ENCODE measurements at places on chromosomes 6 and 20. TPM values are rescaled to one million over a fixed set of nuclear protein-coding genes. Genes with fewer than 3 reads are reported as not detected.

- peaks cover 4% of the 10 kb centered on the region for H3K27me3 ChIP-seq
- no peak for DNase-seq
- no peaks in the 10 kb centered on the region for H3K4me1 ChIP-seq
- H3K36me3 ChIP-seq, result no peaks in the 10 kb centered on the region
- H3K27ac ChIP-seq, result no peak overlapping the region
- no peak overlapping the region for H3K4me3 ChIP-seq
Observed at GRCh38 chr20:45318948-45319347, 10.8 kb upstream of the MATN4 start.

DNA sequence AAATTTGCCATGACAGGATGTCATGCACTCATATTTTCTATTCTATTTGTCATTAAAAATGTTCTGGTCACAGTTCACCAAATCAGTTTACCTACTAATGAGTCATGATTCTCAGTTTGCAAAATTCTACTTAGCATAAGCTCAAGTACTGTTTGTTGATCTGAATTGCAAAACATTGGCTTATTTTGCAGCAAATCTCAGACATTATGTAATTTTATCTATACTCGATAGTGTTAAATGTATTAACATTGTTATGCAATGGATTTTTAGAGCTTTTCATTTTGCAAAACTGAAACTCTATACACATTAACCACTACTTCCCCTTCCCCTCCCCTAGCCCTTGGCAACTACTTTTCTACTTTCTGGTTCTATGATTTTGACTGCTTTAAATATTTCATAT lies 213.8 kb upstream of the ZFP64 start:
- H3K27ac ChIP-seq, result no peak overlapping the region

DNA sequence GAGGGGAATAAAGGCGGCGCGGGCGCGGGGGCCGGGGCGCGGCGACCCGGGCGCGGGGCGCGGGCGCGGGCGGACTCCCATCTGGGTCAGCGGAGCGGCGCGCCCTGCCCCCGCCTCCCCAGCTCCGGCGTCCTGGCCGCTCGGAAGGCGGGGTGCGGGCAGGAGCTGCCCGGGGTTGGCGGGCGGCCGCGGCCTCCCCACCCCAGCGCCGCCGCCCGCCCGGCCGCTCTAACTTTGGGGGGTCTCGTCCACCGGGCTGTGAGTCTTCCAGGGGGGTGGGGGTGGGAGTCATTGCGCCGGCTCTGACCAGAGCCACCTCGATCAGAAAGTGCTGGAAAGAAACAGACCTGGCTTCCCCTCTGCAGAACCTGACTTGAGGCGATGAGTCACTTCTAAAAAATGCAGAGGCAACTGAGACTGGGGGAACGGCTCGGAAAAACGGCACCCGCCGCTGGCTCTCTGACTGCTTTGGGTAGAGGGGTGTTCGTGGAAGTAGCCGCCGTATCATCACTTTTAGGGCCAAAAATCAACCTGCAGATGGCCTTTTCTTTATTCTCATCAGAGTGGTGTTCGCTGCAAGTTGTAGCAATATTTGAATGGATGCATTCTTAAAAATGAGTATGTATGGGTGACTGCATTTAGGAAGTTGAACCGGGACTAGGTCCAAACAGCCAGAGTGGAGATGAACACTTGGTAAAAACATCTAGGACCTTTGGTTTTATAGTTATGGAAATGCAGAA lies 667 bp downstream of the CAP2 start:
- H3K4me1 ChIP-seq, result no peaks in the 10 kb centered on the region
- peak overlapping the region; percentile 97 for H3K4me3 ChIP-seq
- H3K27me3 ChIP-seq, result peaks cover 4% of the 10 kb centered on the region
- DNase-seq, result peak; percentile 37

GRCh38 chr6:158669145-158670035 lies 19.5 kb downstream of the SYTL3 start:
- H3K4me3 ChIP-seq, result no peak overlapping the region
- H3K27ac ChIP-seq, result no peak overlapping the region
- DNase-seq, result no peak
- H3K4me1 ChIP-seq, result no peaks in the 10 kb centered on the region
- H3K27me3 ChIP-seq, result no peaks in the 10 kb centered on the region

The BCL2L1 gene
- 52.9 TPM for total RNA-seq

The CCN6 gene
- total RNA-seq, result not detected

The PKIB gene
- 38.5 TPM for total RNA-seq

All from endothelial cell (in vitro differentiated cells).